ENCODE measurements at places on chromosomes 6 and 20. TPM values are rescaled to one million over a fixed set of nuclear protein-coding genes. Genes with fewer than 3 reads are reported as not detected.

- DNase-seq: no peak
Observed at GRCh38 chr6:5710516-5710915, 296.2 kb downstream of the NRN1 start.

The PDRG1 gene
- total RNA-seq: 50.9 TPM

DNA sequence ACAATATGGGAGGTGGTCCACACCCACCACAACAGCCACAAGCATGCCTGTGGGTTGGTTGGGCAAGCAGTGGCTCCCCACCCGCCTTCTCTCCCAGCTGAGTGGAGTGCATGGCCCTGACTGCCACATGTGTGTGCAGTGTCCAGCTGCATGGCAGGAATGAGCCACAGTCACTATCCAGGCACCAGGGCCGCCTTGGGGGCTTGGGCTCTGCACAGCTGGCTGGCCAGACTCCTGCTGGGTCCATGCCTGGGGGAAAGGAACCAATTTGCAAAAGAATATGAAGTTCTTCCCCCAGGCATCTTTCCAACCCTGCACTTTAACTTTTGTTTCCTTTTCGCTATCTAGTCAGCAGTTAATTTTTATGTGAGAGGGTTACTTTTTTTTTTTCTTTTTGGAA is 11.6 kb upstream of the ASCC3 start:
- no peak for DNase-seq

- DNase-seq: no peak
Observed at GRCh38 chr6:92688342-92688741, 731.0 kb downstream of the EPHA7 start.

- no peak for DNase-seq
Observed at GRCh38 chr6:142300302-142300701, 1.5 kb upstream of the ADGRG6 start.
